T-helper 9 cell (primary cell): ENCODE measurements at places on chromosomes 4 and X.

DNA sequence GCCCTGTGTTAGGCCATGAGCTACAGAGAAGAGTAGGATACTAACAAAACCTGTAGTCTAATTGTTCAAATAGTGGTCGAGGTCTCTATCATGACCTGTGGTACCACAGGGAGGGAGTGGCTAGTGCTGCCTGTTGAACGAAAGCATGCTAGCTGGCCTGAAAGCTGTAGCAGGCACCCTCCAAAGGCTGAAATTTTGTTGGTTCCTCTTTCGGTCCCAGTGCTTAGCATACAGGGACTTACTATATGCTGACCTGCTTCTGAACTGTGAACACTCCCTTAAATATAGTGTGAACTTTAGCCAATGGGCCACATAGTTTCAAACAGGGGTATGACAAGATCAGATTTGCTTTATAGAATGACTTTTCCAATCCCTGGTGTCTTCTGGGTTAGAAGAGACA, 113.4 kb downstream of the PJA1 start:
- no peak for DNase-seq

- no peak for DNase-seq
These were observed 150.8 kb upstream of the DIPK2B start for GRCh38 chrX:45351478-45351877.

DNA sequence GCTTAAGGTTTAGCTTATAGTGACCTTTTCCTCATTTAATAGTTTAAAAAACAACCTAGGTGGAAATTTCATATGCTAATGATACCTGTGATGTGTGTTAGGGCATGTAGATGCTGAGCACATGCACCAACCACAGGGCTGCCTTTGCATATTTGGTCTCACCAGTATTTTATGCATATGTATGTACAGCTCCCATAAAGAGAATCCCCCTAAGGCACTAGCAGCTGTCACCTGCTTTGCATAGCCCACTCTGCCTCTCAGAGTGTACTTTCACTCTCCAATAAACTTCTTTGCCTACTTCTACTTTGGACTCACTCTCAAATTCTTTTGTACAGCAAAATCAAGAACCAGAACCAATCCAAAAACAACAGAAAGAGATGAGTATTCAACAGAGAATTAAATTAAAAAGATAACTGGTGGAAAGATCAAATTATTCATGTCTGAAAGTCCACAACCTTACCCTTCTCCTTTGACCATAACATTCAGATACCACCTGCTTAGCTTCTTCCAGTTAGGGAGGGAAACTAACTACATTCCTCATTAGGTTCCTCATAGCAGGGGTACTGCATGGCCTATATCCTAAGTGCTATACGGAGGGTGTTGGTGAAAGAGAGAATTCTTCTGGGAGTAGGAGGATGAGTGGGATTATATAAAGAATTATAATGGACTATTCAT, 250.5 kb downstream of the STPG2 start:
- no peak for DNase-seq

DNA sequence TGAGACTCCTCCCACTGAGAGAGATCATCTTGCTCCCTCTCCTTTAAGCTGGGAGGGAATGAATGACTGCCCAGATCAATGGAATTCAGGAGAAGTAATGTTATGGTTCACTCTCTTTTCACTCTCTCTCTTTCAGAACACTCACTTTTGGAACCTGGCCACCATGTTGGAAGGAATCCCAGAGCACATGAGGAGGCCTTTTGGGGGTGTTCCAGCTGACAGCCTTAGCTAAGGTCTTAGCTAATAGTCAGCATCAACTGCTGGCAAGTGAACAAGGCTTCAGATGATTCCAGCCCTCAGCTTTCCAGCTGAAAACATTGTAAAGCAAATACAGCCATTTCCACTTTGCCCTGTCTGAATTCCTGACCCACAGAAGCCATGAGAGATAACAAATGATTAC, 124.0 kb upstream of the CLNK start:
- DNase-seq, result no peak

DNA sequence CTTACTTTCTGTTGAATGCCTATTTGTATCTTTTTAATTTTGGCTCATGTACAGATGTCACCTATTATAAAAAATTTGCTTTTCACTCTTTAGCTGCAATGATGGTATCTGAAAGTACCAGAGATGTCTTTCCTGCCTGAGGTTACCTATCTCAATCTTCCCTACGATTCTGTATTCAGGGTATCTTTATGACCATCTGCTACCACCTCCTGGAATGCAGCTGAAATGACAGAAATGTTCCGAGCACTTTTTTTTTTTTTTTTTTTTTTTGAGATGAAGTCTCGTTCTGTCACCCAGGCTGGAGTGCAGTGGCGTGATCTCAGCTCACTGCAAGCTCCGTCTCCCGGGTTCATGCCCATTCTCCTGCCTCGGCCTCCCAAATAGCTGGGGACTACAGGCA, 136.4 kb downstream of the REPS2 start:
- DNase-seq, result no peak

DNA sequence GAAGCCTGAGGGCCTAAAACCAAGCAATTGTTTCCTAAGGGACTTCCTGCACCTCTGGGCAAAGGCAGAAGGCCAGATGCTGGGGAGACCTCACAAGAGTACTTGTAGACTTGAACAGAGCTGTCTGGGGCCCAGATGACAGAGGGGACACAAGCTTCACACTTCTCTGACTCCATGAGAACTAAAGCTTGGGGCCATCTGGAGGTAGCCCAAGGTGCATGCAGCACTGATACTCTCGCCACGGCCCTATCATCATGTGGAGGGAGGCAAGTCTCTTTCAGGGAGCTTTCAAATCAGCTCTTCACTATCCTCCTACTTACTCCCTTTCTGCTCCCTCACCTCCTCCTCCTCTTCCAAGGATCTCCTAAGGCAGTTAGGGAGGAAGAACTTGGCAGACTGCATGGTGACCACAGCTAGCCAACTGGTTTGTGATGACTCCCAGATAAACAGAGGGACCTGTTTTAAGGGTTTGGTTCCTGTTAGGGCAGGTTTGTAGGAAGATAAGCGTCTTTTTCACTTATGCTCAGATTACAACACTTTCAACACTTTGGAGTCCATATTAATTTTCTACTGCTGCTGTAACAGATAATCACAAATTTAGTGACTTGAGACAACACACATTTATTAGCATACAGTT, 23.8 kb downstream of the MSL3 start:
- no peak for DNase-seq

DNA sequence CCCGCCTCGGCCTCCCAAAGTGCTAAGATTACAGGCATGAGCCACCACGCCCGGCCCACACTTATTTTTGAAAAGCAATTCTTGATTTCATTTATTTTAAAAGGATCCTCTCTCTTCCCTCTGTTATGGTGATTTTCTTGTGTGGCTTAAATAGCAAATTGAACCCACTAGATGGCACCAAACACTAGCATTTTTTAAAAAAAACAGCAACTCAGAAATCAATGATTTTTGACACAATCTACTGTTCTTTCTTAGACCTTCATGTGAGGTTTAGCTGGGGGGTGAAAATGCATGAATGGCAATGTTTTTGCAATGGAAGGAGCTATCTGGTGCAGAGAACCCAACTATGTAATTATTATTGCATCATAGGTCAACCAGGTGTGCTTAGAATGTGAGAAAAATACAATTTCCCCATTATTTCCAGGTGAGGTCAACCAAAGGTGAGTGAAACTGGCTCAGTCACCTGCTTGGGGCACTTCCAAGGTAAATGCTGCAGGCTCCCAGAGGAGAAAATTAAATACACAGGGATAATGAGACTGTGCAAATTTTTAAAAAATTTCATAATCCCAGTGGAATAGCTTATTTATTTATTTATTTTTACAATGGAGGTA, 226.7 kb upstream of the PRKX start:
- no peak for DNase-seq

GRCh38 chr4:142358656-142359055, 487.4 kb downstream of the INPP4B start:
- no peak for DNase-seq

- DNase-seq, result no peak
These were observed 17.4 kb upstream of the PDCL2 start for GRCh38 chr4:55609393-55609866.
